Activated naive CD8-positive, alpha-beta T cell treated with anti-CD3 and anti-CD28 coated beads, Interleukin-2, amount 10 ng/mL, durations not matched to agents 7 days and 5 days (primary cell): ENCODE measurements at places on chromosomes 1 and 21.

DNA sequence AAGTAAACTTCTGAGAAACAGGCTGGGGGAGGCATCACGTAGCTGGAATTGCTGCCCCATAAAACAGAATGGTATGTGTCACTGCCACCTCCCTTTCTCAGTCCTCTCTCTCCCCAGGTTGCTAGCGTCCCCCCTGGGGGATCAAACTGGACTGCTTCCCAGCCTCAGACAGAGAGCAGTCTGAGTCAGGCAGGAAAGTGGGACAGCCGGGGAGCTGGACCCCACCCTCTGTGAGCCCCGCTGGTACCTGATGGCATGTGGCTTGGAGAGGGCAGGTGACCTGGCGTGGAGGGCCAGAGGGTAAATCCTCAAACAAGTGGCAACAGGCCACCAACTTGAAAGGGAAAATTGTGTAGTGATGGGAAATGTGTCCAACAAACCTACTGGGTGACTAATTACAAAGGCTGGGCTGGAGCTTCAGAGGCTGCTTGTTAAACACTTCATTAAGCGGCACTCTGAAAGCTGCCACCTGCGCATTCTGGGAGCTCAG is 1.0 kb upstream of the SFN start:
- DNase-seq = no peak

GRCh38 chr1:241413386-241413785 is 56.4 kb upstream of the RGS7 start:
- DNase-seq = no peak

DNA sequence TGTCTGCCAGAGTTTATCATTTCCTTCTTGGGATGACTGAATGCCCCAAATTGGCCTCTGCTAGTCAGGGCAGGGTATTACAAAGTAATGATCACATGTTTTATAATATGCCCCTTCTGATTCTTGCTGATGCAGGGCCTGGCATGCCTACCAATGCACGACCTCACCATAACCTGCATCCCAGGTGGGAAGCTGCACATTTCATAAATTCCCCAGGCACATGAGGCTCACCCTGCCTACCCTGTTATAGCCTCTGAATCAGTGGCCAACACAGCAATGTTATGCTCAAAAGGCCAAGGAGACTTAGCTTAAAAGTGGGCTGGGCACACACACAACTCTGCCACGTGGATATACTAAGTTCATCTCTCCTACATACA is 28.0 kb upstream of the XPR1 start:
- no peak for DNase-seq

DNA sequence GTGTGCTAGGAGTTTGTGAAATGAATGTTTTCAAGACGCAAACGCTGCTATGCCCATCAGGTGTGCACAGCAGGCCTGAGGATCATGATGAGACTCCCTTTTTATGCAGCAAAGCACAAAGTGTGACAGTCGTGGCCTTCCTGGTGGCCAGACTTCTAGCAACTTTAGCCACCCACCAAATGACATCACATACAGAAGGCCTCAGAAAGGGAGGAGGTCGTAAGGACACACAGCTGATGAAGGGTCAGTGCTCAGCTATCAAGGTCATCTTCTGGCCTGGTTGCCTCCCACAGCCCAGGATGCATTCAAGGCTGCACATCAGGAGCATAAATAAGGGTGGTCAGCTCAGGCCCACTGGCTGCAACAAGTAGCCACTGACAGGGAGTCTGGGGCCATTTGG is 36.6 kb downstream of the BMP8A start:
- no peak for DNase-seq

DNA sequence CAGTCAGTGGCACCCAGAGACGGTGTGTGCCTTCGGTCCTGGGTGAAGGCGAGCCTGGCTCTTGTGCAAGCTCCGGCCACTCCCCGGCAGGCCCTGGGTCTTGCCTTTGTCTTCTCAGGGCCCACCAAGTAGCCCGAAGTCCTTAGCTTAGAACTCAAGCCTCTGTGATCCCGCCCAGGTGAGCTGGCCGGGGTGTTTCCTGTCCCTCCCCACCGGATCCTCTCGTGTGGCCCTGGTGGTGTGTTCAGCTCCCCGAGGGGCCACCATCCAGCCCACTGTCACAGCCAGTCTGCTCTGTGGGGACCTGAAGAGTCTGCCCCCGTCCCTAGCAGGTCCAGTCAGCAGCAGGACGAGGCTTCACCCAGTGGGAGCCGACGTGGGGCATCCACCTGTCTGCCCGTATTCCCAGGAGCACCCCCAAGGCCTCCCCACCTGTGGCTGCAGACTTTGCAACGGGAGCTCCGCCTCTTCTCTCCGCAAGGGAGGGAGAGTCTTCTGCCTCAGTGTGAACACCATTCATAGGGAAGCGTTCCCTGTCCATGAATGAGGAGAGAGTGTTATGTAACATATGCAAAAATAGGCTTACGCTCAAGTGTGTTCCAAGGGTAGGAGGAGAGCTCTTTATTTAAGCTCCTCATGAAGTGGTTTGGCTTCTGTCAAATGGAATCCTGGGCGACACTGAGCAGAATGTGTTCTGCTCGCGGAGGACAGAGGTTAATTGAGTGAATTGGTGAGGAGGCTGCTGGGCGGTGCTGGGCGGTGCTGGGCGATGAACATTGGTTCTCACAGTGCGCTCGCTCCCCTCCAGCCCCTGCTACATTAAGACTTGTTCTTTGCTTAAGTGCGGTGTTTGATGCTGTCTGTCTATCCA is 108.9 kb downstream of the CRYAA start:
- no peak for DNase-seq

- peak; percentile 89 for DNase-seq
Measured at GRCh38 chr1:33367485-33368405, 46.8 kb upstream of the A3GALT2 start.

- no peak for DNase-seq
Measured at GRCh38 chr1:165279882-165280281, 76.6 kb downstream of the LMX1A start.

GRCh38 chr1:61448914-61449313 is 276.0 kb downstream of the TM2D1 start:
- no peak for DNase-seq

DNA sequence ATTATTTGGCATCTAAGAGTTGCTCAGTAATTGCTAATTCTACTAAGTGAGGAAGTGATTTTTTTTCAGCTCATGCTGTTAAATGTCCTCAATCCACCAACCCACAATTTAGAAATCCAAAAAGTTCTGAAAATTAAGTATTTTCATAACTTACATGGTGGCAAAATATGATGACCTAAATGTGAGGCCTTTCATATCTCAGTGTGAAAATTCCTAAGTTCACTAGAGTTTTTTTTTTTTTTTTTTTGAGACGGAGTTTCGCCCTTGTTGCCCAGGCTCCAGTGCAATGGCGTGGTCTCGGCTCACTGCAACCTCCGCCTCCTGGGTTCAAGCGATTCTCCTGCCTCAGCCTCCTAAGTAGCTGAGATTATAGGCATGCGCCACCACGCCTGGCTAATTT is 5.6 kb downstream of the NUCKS1 start:
- no peak for DNase-seq

DNA sequence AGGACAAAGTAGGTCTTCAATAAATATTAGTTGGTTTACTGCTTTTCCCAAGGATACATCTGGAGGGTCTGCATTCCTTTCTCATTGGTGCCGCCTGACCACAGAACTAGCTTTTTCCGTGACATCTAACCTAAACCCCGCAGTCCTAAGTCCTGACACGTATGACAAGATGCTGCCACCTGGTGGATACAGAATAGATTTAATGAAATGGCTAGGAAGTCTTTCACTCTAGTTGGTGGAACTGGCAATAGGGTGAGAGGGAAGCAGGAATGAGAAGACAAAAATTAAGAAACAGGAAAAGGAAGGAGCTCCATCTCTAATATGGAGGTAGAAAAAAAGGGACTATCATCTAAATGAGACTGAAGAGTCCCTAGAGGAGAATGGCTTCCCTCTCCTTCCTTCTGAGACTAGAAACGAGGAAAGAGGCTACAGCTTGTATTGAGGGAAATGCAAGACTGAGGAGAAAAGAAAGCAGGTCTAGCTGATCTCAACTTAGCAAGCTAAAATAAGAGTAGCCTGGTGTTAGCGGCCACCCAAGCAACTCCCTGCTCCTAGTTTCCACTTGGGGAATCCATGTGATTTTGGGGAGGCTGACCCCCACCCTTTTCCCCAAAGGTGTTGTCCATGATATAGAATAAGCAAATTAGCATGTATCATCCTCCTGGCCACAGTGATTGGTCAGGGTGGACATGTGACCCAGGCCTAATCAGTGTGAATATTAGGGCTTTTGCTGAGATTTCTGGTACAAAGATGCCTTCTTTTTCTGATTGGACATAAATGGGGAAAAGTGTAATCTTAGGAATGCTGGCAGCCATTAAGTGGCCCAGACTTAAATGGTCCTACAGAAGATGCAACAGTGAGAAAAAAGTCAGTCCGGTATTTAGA is 5.9 kb downstream of the RFX5 start:
- DNase-seq = no peak

DNA sequence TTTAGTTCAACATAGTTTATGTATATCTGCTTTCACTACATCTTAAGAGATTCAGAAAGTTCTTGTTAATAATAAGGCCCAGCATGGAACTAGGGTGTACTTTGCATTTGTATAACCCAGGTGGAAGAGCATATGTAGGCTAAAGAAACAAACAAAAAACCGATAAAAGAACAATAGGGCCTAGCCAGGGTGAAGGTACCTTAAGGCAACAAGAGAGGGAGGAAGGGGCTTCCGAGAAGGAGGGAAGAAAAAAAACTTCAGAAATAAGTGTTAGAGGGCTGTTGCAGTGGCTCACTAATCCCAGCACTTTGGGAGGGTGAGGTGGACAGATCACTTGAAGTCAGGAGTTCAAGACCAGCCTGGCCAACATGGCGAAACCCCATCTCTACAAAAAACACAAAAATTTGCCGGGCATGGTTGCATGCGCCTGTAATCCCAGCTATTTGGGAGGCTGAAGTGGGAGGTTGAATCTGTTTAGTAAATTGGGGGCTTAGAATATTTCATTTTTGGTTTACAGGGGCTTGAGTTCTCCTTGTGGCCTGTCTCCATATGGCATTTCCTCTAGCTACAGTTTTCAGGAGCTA is 4.7 kb upstream of the SPATA45 start:
- no peak for DNase-seq

DNA sequence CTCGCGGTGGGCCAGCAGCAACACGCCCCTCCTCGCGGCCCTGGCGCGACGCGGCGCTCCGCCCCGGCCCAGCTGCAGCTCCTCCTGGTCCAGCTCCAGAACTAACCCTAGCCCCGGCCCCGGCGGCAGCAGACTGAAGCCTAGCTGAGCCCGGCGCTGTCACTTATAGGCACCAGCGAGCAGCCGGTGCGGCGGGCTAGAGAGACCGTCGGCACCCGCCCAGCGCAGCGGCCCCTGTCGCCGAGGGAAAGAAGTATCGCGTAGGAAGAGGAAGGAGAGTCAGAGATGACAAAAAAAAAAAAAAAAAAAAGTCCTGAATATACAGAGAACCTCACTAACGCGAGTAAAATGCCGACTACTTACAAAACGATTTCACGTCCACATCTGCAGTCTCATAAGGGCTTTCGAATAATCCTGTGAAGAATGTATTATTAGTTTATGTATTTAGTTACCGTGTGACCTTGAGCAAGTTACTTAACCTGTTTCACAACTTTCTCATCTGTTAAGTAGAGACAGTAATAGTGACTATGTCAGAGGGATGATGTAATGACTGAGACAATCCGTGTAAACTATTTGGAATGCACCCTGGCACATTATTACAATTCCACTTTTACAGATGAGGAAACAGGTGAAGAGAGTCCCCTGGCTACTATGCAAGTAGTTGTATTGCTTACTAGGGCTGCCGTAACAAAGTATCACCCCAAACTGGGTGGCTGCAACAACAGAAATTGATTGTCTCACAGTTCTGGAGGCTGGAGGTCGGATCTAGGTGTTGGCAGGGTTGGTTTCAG is at the start of gene SLC9A1:
TSS of gene SLC9A1 (minus strand) at position 135 of the 791 bp plus-strand sequence. CDS start 791 bp downstream, outside the sequence.
- peak; percentile 96 for DNase-seq

- DNase-seq = no peak
Measured at GRCh38 chr1:10325521-10325920, 73.3 kb upstream of the PGD start.

DNA sequence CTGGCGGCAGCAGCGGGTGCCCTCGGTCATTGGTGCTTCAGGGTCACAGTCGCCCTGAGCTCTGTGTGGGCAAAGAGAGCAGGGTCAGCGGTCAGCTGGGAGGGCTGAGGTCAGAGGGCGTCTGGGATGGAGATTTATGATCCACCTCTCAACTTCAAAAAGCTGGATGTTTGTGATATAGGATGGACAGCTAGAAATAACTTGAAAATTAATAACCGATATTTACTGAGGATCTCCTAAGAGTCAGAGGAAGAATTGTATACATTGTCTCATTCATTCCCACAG is 2.0 kb downstream of the LEFTY1 start:
- no peak for DNase-seq

- DNase-seq = no peak
Measured at GRCh38 chr1:117732065-117732797, 126.4 kb downstream of the TENT5C start.
